ENCODE measurements at places on chromosomes 6 and 20. TPM values are rescaled to one million over a fixed set of nuclear protein-coding genes. Genes with fewer than 3 reads are reported as not detected.

TLDC2 gene
- not detected for total RNA-seq

TRIM31 gene
- total RNA-seq, result not detected

C2 gene
- 2.4 TPM for total RNA-seq

MRPL14 gene
- 96.3 TPM for total RNA-seq

ZC3H12D gene
- not detected for total RNA-seq

VNN1 gene
- total RNA-seq, result 0.65 TPM

RAD21L1 gene
- 0.60 TPM for total RNA-seq

TMEM14B gene
- total RNA-seq, result 139 TPM

MATN4 gene
- 0.33 TPM for total RNA-seq

USP49 gene
- 10.9 TPM for total RNA-seq

BANF2 gene
- total RNA-seq, result not detected

SEMG1 gene
- not detected for total RNA-seq

TNXB gene
- total RNA-seq, result 15.1 TPM

PSORS1C2 gene
- total RNA-seq, result not detected

HRH3 gene
- not detected for total RNA-seq

B3GALT4 gene
- total RNA-seq, result 12.8 TPM

TNFRSF6B gene
- not detected for total RNA-seq

LY6G6D gene
- total RNA-seq, result not detected

VWA7 gene
- total RNA-seq, result 9.6 TPM

RGS17 gene
- 0.70 TPM for total RNA-seq

TULP1 gene
- not detected for total RNA-seq

SLC22A3 gene
- not detected for total RNA-seq

SYCP2L gene
- 12.6 TPM for total RNA-seq

NOP56 gene
- total RNA-seq, result 210 TPM

ELOVL4 gene
- total RNA-seq, result not detected

LIME1 gene
- 18.7 TPM for total RNA-seq

ID4 gene
- 5.9 TPM for total RNA-seq

HEY2 gene
- not detected for total RNA-seq

DEFB132 gene
- total RNA-seq, result not detected

FBXO30 gene
- total RNA-seq, result 8.3 TPM

GTSF1L gene
- total RNA-seq, result not detected

TAAR1 gene
- not detected for total RNA-seq

LBP gene
- total RNA-seq, result not detected

C4B gene
- total RNA-seq, result 8.3 TPM

SLC35B2 gene
- total RNA-seq, result 57.6 TPM

GINM1 gene
- 14.7 TPM for total RNA-seq

GABRR1 gene
- total RNA-seq, result not detected

SYNDIG1 gene
- total RNA-seq, result 0.35 TPM
